Mesenteric fat pad (tissue), 1 donor: ENCODE measurements at places on chromosomes 6 and 20. TPM values are rescaled to one million over a fixed set of nuclear protein-coding genes. Genes with fewer than 3 reads are reported as not detected.

ERVFRD-1 gene
- 0.13 TPM for total RNA-seq

ZBTB22 gene
- total RNA-seq: 12.1 TPM

- DNase-seq: no peak
Observed at GRCh38 chr20:8867038-8867740, 201.7 kb upstream of the PLCB4 start.

- no peak for DNase-seq
Observed at GRCh38 chr6:279341-280029, 12.8 kb upstream of the DUSP22 start.

DNA sequence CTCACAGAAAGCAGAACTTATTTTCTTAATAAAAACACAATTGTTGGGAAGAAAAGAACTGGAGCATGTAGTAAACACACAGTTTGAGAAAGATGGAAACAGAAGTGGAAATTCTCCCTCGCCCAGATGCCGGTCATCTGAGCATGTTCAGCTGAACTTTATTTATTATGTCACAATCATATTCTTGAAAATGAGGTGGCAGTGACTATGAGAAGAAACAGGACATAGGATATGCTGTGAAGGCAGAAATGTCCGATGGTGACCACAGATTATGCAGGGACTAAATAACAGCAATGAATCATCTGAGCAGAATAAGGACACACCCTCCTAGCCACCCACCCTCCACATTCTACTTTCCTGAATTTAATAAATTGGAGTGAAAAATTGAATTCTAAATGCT is 425.3 kb upstream of the NOX3 start:
- DNase-seq: no peak

DNA sequence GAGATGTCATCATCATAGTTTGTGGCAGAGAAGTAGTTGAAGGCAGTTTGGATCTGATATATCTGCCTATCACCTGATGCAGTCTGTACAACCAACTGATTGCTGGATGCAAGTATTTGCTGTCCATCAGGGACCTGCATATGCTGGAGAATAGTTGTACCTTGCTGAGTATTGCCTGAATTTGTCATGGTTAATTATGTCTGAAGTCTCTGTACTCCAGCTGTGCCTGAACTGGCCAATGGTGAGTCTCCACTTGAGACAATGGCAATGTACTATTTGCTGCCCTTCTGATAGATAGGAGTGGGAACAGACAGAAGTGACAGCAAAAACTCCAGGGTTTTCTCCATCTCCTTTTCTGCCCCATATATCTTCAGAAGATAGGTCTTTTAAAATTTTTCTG is 531.5 kb downstream of the EPHA7 start:
- DNase-seq: no peak

DNA sequence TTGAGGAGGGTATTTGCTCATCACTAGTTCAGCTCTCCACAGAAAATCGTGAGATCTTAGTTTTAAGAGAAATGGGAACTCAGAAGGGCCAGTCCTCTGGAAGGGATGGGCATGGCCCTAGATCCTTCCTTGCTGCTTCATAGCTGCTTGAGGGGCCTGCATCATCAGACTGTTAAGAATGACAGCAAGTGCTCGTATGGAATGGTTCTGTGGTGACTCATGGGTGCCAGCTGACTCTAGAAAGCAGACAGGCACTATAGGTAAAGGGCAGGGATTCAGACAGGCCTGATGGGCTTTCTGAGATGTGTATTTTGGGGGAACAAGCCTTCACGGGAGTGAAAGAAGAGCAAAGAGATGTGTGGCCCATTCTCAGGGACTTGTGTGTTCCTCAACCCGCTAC is 90.8 kb downstream of the MYLK4 start:
- no peak for DNase-seq

GRCh38 chr20:10239954-10240353 is 21.3 kb downstream of the SNAP25 start:
- DNase-seq: no peak

GRCh38 chr20:3658019-3658715 is 5.0 kb downstream of the GFRA4 start:
- no peak for DNase-seq
